Prostate gland (tissue), 2 donors: ENCODE measurements at places on chromosomes 16 and 17.
A peak's percentile ranks its signal among the peaks of the same experiment; 100 is the strongest.

DNA sequence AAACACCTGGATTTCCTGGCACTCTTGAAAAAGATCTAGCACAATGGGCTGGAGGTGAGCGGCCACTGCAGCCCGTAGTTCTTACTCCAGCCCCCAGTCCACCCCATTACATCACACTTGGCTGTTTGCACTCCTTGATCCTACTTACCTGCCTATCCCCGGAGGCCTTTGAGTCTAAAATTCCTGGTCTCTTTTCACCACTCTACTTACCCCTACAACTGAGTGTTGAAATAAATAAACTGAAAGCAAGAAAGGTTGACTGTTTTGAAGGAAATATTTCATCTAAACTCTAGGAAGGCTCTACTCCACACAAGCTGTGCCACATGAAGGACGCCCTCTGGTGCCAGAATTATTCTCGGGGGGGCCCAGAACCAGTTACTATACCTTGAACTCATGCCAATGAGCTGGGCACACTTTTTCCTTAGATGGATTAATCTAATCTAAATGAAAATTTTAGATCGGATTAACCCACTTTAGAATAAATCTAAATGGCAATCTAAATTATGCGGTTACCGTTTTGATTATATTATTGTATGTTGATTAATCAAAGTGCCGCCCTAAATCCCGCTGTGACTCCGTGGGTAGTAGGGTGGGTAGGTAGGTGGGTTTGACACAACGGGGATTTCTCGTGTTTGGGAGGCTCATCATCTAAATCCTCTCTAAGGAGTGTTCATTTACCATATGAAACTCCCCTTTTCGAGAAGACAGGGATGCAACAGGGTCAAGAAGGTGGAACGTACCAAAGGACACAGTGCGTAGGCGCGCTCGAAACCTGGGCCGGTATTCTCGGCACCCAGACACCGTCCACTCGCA is 651 bp upstream of the EIF1 start:
- DNase-seq: peak; percentile 54

GRCh38 chr16:81696166-81696960 is 82.7 kb upstream of the PLCG2 start:
- no peak for DNase-seq

GRCh38 chr17:14341866-14342265 is 41.0 kb downstream of the HS3ST3B1 start:
- DNase-seq: no peak

- no peak for DNase-seq
Observed at GRCh38 chr16:10529895-10530669, 50.3 kb downstream of the EMP2 start.

GRCh38 chr17:6753546-6753945 is 2.3 kb upstream of the XAF1 start:
- no peak for DNase-seq
